NCI-H1417 treated with DMSO at 0.1 percent for 48 hours (cell line): ENCODE measurements at places on chromosomes 16 and 17.

DNA sequence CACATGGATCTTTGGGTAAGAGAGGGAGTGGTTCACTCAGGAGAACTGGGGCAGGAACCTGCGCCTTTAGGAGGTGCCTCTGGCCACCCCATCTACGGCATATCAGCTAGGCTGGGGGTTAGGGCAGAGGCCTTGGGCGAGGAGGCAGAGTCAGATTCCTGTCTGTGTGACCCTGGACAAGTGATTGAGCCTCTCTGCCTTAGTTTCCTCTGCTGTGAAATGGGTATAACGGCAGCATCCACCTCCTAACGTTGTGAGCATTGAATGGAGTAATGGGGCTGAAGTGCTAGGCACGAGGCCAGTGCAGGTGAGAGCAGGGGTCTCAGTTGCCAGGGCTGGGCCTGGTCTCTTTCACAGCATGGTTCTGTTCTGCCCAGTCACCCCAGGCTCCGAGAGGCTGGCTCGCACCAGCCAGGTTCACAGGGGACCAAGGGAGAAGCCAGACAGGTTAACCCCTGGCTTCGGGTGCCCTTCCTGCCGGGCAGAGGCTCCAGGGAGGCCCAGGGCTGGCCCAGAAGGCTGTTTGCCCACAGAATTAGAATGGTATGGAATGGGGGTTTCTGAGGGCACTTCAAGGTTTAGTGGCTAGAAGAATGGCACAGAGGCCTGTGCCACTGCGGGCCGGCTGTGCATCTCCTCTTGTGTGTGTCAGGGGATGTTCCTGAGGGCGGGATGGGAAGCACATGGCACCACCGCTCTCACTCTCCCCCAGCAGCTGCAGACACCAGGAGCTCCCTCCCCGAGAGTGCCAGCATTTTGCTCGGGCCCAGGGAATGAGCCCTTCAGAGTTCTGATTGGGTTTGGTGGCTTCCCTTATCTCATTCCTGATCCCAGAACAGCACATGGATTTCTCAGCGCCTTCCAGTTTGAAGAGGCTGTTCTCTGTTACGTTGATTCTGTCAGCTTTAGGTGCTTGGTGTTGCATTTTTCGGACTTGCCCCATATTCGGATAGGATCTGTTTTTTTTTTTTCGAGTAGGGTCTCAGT, 23.8 kb downstream of the UNC13D start:
- no peak for DNase-seq

- DNase-seq: no peak
Observed at GRCh38 chr17:48051283-48051682, 3.1 kb downstream of the NFE2L1 start.

DNA sequence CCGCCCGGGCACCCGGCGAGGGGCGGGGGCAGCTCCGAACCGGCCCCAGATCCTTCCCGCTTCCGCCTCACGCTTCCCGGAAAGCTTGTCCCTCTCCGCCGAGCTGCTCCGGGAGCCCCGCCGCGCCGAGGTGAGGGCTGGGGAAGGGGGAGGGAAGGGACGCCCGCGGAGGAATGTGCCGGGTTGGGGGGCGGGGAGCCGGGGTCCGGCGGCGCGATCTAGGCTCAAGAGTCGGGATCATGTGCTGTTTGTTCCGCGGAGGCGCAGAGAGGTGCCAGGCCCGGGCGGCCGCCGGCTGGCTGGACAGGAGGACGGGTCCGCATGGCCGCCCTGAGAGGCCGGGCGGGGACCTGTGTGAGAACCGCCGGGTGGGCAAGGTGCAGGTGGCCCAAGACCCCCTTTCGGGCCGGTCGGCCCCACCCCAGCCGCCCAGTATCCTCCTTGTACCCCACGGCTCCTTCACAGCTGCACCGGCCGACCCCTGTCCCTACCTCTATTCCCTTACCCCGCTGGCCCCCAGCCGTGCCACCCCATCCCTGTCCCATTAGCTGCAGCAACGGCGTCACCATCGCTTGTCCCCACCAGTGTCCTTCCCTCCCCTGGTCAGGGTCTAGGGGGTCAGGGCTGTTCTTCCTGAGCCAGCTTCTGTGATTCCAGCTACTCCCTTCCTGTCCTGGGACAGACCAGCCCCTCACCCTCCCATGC, 429 bp downstream of the KIF1C start:
- no peak for DNase-seq

DNA sequence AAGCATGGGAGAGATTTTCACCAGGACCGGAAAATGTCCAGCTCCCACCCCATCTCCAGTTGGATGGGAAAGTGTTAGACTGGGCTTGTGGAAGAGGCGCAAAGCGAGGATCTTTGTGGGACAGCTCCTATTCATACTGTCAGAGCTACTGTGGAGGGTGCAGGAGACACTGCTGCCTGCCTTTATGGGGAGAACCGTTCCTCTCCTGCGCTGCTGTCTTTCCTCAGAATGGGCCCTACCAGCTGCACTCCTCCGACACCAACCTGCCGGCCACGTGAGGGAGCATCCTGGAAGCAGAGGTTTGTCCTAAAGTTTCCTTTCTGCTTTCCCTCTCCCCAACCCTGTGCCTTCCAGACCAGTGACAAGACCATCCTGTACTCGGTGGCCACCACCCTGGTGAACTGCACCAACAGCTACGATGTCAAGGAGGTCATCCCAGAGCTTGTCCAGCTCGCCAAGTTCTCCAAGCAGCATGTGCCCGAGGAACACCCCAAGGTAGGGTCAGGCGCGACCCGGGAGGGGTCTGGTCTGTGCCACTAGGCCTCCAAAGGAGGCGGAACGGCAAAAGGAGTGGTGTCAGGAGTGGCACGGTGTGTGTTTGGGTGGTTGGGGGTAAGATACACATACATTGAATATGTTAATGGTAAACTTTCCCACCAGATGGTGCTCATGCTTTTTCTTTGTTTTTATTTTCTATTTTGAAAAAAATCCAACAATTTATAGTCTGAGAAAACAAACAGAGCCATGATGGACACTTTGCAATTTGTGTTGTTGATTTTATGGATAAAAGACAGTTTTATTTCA, 23.0 kb downstream of the SLC35G3 start:
- DNase-seq: no peak

DNA sequence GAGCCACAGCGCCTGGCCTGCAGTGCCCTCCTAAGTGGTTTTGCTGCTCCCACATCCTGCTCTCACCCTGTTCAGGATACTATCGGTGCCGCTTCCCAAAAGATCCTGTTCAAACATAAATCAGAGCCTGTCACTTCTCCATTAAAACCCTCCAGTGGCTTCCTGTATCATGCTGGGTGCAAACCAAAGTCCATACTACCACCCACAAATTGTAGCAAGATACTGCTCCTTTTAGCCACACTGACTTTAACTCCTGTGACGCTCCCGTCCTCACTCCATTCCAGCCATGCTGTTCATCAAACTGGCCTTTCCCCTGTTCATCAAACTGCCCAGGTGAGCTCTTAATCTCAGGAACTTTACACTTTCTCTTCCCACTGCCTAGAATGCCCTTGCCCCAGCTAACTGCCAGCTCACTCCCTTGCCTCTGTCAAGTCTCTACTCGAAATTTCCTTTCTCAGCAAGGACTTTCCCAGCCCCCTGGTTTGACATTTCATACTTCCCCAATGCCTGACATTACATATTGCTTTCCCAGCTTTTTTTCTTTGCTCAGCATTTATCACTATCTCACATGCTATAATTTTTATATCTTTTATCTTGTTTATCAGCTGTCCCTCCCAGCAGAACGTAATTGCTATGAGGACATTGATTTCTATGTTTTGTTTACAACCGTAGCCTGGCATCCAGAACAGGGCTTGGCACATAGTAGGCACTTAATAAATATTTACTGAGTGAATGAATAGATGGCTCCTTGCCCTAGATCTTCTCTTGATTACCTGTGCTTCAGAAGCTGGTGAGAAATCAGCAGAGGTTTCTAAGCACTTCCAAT, 44.3 kb upstream of the SMURF2 start:
- DNase-seq: no peak

DNA sequence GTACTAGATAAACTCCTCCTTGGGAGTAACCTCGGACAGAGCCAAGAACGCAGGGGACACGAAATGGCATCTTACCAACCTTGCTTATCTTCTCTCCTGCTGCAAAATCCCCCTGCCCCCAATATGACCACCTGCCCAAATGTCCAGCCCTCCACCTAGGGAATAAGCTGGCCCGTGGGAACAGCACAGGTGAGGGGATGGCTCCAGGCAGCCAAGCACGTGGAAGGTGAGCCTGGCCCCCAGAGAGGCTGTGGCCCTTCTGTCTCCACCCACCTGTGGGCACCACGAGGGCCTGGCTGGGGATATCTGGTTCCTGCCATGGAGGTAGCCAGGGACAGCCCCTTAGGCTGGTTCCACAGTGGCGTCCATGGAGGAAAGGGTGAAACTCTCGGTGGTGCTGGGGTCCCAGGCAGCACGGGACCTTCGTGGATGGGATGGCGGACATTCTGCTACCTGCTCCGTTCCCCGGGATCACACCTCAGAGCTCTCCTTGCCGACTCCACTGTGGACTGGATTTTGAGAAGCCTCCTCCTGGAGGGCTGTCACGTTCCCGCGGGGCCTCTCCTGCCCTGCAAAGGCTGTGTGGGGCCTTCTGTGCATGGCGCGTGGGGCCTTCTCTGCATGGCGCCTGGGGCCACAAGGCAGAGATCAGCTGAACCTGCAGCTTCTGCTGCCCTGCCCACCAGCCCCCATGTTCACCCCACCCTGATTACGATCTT, 388.5 kb upstream of the TNRC6C start:
- no peak for DNase-seq

GRCh38 chr17:47230864-47231263, 21.7 kb downstream of the MYL4 start:
- no peak for DNase-seq
